ENCODE measurements at places on chromosomes 13 and 19. TPM values are rescaled to one million over a fixed set of nuclear protein-coding genes. Genes with fewer than 3 reads are reported as not detected.

- no peak for DNase-seq
- peaks cover 7% of the 10 kb centered on the region for H3K4me1 ChIP-seq
- H3K27ac ChIP-seq = no peak overlapping the region
- no peak overlapping the region for H3K4me3 ChIP-seq
- peaks cover 35% of the 10 kb centered on the region for H3K36me3 ChIP-seq
These were observed 19.7 kb downstream of the ZC3H4 start for GRCh38 chr19:47093841-47094240.

DNA sequence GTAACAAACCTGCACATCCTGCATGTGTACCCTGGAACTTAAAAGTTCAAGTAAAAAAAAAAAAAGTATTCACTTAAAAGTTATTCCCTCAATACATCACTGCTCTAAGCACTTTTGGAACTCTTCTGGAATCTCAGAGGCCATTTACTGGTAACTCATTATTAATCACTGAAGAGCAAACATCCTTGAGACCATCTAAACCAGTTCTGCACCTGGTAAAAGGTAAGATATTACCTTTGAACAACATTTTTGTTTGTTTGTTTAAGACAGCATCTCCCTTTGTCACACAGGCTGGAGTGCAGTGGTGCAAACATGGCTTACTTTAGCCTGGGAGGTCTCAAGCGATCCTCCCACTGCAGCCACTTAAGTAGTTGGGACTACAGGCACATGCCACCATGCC, 16.7 kb downstream of the UGGT2 start:
- H3K27me3 ChIP-seq = no peaks in the 10 kb centered on the region
- H3K4me1 ChIP-seq = no peaks in the 10 kb centered on the region
- H3K27ac ChIP-seq = no peak overlapping the region

- no peak for DNase-seq
- peaks cover 2% of the 10 kb centered on the region for H3K36me3 ChIP-seq
- H3K4me3 ChIP-seq = peak overlapping the region; percentile 65
- H3K27ac ChIP-seq = peak overlapping the region; percentile 93
- peaks cover 58% of the 10 kb centered on the region for H3K4me1 ChIP-seq
These were observed 12.2 kb downstream of the CIC start for GRCh38 chr19:42281146-42281826.

The ZNF555 gene
- total RNA-seq = 6.4 TPM

Measured in IMR-90 (cell line).